ENCODE measurements at places on chromosomes 4 and X.

- no peak for DNase-seq
Observed at GRCh38 chr4:141458501-141458900, 177.9 kb upstream of the IL15 start.

- no peak for DNase-seq
Observed at GRCh38 chrX:120575379-120576114, 14.8 kb upstream of the CUL4B start.

DNA sequence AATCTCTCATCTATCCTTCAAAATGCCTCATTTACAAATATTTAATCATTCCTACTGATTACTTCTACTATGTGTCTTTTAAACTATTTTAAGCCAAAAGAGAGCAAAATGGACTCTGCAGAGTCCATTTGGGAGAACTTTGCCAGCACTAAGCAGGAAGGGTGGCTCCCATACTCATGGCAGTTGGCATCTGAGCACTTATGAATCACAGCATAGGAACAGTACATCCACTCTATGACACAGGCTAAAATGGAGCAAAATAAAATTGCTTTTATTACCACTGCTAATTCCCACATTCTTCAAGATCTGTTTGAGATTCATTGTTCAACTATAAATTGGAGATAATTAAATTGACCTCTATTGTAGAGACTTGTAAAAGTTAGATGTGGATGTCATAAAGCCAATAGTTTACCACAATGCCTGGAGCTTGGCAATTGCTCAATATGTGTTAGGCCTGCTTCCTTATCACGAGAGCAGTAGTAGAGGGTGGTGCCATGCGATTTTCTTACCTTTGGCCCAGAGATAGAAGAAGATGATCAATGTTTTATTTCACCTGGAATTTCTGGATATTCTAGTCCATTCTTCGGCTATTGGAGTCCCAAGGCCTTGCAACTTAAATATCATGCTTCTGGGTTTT is 19.1 kb downstream of the HPGD start:
- DNase-seq: no peak

DNA sequence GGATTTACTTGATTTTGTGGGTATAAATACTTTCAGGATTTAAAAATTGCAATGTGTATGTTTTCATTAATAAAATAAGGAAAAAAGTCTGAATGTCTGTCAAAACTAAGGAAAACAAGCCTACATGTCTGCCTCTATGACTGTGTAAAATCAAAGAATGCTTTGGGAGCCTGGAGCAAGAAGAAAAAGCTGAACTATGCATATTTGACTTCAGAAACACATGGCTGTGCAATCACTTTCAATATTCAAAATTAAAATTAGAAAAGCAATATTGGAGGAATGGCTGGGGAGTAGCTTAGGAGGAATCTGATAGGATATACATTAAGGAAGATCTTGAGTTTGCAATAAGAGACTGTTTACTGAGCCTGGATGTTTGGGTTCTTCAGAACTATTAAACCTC is 147.1 kb downstream of the ADAM29 start:
- no peak for DNase-seq

- DNase-seq: no peak
Observed at GRCh38 chrX:1442016-1442665, 10.6 kb downstream of the ASMTL start.

- DNase-seq: no peak
Observed at GRCh38 chr4:52964011-52964410, 101.9 kb downstream of the RASL11B start.

- DNase-seq: no peak
Observed at GRCh38 chrX:38080808-38081207, 74.5 kb downstream of the SYTL5 start.

Measured in cerebellar nuclear complex (tissue), 1 donor.